ENCODE measurements at places on chromosomes 5 and 9.

GRCh38 chr9:19160085-19160484 is 32.8 kb upstream of the PLIN2 start:
- no peak for DNase-seq

DNA sequence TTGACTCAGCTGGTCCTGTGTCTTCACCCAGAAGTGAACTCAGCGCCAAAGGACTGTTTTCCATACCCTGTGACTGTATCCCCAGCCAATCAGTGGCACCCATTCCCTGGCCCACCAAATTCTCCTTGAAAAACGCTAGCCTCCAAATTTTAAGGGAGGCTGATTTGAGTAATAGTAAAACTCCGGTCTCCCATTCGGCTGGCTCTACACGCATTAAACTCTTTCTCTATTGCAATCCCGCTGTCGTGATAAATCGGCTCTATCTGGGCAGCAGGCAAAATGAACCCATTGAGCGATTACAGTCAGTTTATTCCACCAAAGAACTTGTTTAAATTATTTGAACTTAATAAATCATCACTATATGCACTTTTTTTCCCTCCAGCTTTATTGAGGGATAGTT is 55.9 kb upstream of the PPP1R26 start:
- no peak for DNase-seq

DNA sequence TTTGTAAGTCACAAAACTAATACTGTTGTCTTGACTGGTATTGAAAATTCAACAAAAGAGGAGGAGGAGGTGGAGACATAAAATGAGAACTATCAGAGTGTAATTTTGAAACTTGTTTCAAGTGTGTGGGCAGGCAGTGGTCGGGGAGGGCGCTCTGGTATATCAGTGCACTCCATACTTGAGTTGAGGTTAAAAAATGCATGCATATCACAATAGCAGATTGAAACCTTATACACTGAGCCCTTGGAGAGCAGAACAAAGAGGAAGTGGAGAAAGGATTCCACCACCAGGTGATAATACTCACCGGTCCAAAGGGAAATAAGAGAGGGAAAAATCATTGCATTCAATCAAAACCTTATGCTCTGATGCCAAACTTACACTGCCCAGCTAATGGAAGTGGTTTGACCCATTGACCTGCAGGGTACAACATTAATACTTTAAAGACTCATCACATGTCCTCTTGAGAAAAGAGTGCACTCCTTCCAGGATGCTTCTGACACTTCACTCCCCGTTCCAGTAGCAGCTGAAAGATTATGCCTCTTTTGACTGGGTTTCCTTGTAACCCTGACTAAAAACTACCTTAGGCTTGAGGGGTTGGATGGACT is 79.5 kb upstream of the FAM169A start:
- no peak for DNase-seq

DNA sequence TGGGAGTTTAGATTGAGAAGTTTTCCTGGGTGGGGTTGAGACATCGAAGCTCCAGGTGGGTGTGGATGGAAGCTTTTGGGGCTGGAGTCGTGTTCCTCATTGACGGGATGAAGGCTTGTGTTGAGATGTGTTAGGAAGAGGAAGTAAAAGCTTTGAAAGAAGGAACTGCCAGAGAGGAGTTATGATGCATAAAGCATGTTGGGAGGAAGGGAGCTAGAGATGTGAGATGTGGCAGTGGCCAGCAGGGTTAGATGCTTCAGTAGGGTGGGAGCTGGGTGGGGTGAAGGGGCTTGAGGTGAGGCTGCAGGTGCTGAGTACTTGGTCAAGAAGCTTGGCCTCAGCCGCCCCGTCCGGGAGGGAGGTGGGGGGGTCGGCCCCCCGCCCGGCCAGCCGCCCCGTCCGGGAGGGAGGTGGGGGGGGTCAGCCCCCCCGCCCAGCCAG is 56.7 kb downstream of the HSPA4 start:
- no peak for DNase-seq

DNA sequence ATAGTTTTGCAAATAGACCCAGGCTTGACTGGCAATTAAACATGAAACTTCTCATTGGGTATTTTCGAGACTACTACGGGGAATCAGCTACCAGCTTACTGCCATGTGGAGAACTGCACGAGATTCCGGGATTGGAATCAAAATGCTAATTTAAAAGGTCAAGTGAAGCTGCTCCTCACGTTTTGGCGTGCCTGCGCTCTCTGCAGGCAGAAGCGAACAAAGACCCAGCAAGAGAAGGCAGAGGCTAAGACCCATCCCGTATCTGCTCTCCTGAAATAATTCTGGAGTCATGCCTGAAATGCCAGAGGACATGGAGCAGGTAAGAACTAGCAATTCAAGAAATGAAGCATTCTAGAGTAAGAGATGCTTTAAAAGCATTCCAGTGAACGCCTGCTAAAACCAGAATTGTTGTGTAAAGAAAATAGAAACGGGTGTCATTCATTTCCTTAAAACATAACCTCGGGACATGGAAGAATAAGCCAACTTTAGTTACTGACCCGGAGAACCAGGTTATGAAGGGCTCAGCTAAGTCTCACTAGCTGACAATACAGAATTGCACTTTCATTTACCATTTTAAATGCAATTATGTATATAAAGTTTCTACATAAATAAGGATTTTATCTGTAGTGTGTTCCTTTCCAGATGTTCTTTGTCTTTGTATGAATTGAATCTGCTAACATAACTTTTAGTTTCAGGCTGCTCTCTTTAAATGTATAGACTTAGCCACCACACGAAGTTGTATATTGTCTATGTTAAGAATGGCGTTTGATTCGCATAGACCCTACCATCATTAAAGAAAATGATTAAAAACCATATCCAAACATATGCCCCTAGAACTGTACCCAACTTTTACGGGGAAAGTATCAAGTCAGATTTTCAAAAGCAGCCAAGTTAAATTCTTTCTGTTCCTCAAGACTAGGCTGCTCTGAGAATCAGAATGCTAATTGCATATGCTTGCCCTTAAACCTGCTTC is 2.0 kb upstream of the MAT2B start:
- DNase-seq: no peak

DNA sequence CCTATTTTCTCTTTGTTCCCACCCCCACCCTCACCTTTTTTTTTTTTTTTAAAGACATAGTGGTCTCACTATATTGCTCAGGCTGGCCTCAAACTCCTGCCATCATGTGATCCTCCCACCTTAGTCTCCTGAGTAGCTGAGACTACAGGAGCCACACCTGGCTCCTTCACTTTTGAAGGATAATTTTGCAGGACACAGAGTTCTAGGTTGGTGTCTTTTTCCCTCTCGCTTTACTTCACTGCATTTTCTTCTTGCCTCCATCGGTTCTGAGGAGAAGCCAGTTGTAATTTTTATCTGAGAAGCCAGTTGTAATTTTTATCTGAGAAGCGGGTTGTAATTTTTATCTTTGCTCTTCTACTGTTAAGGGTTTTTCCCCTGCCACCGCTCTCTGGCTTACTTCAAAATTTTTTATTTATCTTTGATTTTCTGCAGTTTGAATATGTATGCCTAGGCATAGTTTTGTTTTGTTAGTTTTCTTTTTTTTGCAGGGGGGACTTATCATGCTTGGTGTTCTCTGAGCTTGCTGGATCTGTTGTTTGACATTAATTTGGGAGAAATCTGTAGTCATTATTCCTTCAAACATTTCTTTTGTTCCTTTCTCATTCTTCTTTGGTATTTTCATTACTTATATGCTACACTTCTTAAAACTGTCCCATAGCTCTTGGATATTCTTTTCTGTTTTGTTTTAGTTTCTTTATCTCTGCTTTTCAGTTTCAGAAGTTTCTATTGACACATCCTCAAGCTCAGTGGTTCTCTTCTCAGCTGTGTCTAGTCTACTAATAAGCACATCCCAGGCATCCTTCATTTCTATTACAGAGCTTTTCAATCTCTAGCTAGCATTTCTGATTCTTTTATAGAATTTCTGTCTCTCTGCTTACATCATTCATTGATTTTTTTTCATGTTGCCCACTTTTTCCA is 148.2 kb upstream of the CHD1 start:
- DNase-seq: no peak

DNA sequence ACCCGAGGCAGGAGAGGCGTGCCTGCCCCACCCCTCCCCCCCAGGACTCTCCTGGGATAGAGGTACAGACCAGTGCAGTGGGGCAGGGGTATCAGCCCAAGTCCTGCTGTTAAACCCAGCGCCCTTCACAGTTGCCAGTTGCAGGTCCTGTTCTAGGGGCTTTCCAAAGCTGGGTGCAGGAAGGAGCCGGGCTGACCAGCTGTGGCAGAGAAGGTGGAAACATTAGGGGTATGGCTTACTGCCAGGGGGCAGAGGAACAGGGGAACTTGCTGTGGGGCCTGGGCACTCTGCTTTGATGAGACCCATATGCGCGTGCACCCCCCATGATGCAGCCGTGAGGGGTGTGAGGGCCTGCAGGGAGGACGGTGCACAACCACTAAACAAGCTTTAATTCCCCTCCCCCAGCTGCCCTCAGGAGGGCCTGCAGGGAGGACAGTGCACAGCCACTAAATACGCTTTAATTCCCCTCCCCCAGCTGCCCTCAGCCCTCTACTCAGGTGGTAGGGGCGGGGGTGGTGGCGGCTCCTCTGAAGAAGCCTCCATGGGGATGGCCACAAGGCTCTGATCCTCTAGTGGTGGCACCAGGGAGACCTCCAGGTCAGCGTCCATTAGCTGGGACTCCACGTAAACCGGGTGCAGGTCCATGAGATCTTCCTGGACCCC is 766 bp upstream of the LRRC26 start:
- DNase-seq: no peak

DNA sequence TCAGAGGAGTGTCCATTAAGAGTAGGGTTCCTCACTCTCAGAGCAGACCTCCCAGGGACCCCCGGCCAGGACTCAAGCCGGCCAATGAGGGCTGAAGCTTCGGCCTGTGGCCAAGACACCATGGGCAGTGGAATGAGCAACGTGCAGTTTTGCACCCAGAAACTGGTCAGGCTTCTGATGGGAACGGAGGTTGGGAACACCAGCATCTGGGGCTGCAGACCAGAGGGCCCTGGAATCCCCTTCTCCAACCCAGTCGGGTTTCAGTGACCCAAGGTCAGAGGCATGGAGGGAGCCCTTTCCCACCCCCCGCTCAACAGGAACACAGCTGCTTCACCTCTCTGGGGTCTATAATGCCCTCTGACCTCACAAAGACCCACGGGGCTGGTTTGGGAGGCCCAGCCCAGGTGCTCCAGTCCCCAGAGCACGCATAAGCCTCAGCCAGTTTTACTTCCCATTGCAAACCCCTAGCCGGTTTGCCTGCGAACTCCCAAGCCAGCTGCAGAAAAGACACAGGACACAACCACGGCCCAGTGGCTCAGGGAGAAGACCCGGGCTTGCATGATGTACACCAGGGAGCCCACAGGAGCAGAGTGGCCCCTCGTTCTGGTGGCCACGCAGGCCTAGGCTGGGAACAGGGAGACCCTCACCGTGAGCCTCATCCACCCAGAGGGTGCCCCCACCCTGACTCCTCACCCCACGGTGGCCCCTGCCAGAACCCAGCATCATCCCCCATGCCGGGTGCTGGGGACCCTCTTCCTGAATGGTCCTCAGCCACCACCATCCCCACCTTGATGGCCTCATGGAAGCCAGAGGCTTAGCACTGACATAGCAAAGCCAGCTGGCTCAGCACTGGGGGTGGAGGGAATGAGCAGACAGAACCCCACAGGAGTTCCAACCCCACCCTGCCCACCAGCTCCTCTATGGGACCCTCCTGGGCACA is 30.6 kb downstream of the VAV2 start:
- DNase-seq: no peak

DNA sequence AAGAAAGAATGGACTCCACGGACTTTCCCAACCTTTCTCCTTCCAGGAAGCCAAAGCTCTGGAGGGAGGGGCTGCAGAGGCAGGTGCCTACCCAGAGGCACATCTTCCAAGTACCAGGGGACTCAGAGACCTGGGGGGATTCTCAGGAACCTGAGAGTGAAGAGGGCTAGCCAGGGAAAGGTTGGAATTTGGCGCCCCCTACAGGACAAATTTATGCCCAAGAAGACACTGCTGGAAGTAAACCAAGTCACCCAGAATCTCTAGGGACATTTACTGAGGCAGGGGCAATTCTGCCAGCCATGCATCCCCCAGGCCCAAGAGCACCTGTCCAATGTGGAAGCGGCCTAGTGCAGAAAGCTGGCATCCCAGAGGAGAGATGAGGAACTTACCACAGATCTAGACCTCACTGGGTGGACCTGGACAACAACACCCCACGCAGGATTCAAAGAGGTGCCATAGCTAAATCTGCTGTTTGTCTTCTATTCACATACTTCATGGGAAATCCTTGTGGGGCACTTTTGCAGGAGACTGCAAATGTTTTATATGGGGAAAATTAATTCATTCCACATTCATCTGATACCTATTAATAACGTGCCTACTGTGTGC is 25.9 kb upstream of the IDNK start:
- DNase-seq: peak; percentile 33

GRCh38 chr5:179217956-179218942 is 127.0 kb downstream of the ADAMTS2 start:
- DNase-seq: no peak

DNA sequence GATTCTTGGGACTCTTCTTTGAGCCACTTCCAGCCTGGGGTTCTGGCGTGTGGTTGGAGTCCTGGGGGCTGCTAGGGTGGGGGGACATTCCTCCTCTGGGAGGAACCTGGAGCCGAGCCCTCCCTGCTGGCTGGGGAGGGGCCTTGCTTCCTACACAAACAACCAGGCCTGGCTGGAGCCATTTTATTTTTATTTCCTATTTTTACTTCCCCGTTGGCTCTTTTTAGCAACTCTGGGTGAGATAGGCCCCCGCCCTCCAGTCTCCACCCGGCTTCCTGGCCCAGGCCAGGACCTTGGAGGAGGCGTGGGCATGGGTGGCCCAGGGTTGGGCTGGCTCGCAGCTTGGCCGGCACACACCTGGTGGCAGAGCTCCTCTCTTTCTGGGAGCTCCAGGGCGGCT is 15.1 kb downstream of the RXRA start:
- no peak for DNase-seq

DNA sequence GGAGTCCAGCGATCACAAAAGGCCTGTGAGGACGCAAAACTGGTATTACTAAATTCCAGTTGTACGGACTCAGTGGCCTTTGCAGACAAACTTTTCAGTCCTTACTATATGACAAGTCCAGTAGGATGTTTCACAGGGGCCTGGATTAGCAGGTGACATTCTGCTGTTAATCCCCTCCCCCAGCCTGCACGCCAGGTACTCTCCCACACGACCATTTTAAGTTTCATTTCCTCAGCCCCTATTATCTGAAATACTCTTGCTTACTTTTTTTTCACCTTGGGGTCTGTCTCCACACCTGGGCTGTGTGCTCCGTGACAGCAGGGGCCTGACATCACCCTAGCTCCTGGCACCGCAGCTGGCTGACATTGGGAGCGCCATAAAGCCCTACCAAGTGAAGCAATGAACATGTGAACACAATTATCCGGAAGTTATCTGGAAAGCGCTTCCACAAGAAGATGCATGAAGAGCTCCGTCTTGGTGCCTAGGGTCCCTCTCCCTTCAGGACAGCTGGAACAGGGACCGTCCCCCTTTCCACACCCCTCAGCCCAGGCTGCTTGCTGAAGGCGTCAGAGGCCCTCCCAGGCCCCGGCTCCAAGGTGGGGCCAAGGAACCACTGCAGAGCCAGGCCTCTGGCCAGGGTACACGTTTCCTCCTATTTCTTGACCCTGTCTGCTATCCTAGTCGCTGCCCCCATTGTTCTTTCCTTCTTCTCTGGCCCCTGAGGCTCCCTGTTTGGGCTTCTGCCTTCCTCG is 39.7 kb upstream of the ZNF622 start:
- no peak for DNase-seq

GRCh38 chr9:97993000-97993399 is 9.9 kb downstream of the ANP32B start:
- DNase-seq: no peak

- DNase-seq: no peak
These were observed 48.5 kb upstream of the ANKH start for GRCh38 chr5:14920121-14920520.

All from GM12892 (cell line).